ENCODE measurements at places on chromosomes 1 and 21. TPM values are rescaled to one million over a fixed set of nuclear protein-coding genes. Genes with fewer than 3 reads are reported as not detected.

DNA sequence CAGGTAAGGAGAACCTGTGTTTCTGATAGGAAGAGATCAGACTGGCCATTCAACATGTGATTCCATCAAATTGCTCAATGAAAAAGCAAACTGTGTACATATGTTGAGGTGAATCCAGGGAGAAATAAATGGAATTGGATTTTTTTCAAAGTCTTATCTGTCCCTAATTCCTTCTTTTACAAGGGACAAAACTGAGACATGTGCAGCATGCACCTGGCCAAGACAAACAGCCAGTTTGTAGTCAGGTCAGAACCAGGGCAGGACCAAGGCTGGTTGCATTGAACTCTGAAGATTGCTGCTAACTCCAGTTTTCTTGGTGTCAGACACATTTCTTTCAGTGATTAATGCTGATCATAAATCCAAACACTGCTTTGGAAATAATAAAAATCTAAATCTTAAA is 69.6 kb upstream of the CCDC190 start:
- DNase-seq, result no peak
- H3K27me3 ChIP-seq, result no peaks in the 10 kb centered on the region
- H3K4me1 ChIP-seq, result no peaks in the 10 kb centered on the region
- no peak overlapping the region for H3K27ac ChIP-seq

DNA sequence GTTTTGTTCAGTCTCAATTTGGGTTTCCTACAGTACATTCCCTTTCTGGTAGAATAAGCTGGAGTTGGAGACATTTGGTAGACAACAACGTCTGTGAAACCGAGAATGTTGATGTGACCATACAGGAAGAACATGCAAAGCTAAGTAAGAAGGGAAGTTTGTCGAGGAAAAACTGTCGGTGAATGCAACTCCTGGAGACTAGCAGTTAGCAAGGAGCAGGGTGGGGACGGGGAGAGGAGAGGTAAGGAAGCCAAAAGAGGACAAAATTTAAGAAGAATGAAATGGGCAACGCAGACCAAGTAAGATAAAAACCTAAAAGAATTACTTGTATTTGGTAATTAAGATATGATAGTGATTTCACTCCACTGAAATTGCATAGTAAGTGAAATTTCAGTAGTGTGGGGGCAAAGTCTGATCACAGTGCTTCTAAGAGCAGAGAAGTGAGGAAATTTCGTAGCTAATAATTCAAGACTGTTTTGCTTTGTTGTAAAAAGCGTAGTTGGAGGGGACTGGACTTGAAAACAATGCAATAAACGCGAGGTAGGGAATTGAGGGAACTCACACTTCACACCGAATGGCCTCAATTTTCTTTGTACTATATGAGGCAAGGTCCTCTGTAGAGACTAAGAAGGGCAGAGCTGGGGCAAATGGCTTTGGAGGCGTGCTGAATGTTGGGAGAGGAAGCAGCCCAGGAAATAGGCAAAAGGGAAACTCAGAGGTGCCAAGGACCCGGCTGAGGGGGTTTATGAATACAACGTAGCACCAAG is 787 bp upstream of the GIPC2 start:
- H3K27me3 ChIP-seq, result peaks cover 26% of the 10 kb centered on the region
- H3K4me3 ChIP-seq, result peak overlapping the region; percentile 71
- no peak for DNase-seq
- H3K27ac ChIP-seq, result no peak overlapping the region
- no peaks in the 10 kb centered on the region for H3K36me3 ChIP-seq
- H3K4me1 ChIP-seq, result no peaks in the 10 kb centered on the region

DNA sequence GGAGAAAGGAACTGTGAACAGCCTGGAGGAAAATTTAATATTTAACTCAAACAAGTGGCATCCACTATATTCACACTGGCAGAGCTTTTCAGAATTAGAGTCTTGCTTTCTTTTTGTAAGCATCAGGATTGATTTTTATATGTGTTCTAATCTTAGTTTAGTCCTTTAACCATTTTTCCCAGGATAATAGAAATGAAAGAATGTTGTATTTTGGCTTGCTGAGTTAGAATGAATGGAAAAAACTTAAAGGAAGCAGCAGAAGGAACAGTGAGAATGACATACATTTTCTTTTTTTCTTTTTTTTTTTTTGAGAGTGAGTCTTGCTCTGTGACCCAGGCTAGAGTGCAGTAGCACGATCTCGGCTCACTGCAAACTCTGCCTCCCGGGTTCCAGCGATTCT is 53.0 kb downstream of the ZC3H11B start:
- no peaks in the 10 kb centered on the region for H3K36me3 ChIP-seq
- no peak for DNase-seq
- no peaks in the 10 kb centered on the region for H3K27me3 ChIP-seq
- H3K4me3 ChIP-seq, result no peak overlapping the region
- H3K27ac ChIP-seq, result no peak overlapping the region

GRCh38 chr1:30981172-30981571 is 72.6 kb upstream of the SDC3 start:
- H3K36me3 ChIP-seq, result no peaks in the 10 kb centered on the region
- no peak overlapping the region for H3K4me3 ChIP-seq
- no peaks in the 10 kb centered on the region for H3K27me3 ChIP-seq

- H3K27ac ChIP-seq, result no peak overlapping the region
- no peaks in the 10 kb centered on the region for H3K4me1 ChIP-seq
- no peak for DNase-seq
- H3K36me3 ChIP-seq, result no peaks in the 10 kb centered on the region
- H3K4me3 ChIP-seq, result no peak overlapping the region
Observed at GRCh38 chr21:29550205-29550604, 251.5 kb downstream of the BACH1 start.

GRCh38 chr1:221594576-221594975 is 147.3 kb downstream of the DUSP10 start:
- H3K4me1 ChIP-seq, result no peaks in the 10 kb centered on the region
- no peaks in the 10 kb centered on the region for H3K36me3 ChIP-seq
- H3K27me3 ChIP-seq, result no peaks in the 10 kb centered on the region

GRCh38 chr1:72283022-72283306 is 625 bp upstream of the NEGR1 start:
- H3K27me3 ChIP-seq, result no peaks in the 10 kb centered on the region
- H3K36me3 ChIP-seq, result no peaks in the 10 kb centered on the region
- peak overlapping the region; percentile 93 for H3K27ac ChIP-seq
- no peaks in the 10 kb centered on the region for H3K4me1 ChIP-seq
- DNase-seq, result no peak

GRCh38 chr1:248733566-248733965 is 22.0 kb downstream of the LYPD8 start:
- H3K27ac ChIP-seq, result no peak overlapping the region
- no peak for DNase-seq
- no peaks in the 10 kb centered on the region for H3K36me3 ChIP-seq
- no peaks in the 10 kb centered on the region for H3K27me3 ChIP-seq
- H3K4me3 ChIP-seq, result no peak overlapping the region

DNA sequence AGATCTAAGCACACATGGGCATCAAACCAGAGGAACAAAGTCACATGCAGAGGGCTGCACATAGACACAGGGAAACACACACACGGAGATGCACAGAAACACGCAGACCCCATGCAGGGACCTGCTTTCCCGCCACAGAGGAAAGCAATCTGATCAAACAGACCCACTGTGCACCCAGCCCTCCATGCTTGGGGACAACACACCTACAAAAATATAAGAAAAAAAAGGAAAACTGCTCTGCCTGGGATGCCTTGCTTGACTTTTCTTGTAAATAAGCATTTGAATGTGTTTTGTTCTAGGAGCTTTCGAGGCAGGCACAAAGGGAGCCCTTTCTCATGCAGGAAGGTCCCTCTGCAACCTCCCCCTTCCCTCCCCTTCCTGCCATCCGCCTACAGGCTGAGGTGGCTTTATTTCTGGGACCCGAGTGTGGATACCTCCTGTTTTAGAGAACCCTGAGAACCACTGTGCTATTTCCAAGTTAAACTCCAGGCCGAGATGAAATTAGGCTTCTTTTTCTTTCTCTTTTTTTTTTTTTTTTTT is 3.5 kb upstream of the ICMT start:
- peaks cover 32% of the 10 kb centered on the region for H3K4me1 ChIP-seq
- peaks cover 60% of the 10 kb centered on the region for H3K27me3 ChIP-seq
- no peak overlapping the region for H3K27ac ChIP-seq
- H3K4me3 ChIP-seq, result no peak overlapping the region

- H3K36me3 ChIP-seq, result no peaks in the 10 kb centered on the region
- no peak overlapping the region for H3K4me3 ChIP-seq
- H3K27ac ChIP-seq, result no peak overlapping the region
- H3K27me3 ChIP-seq, result no peaks in the 10 kb centered on the region
Observed at GRCh38 chr1:66532214-66532613, 1.7 kb upstream of the SGIP1 start.

- H3K36me3 ChIP-seq, result peaks cover 53% of the 10 kb centered on the region
- DNase-seq, result no peak
- no peak overlapping the region for H3K4me3 ChIP-seq
- peaks cover 4% of the 10 kb centered on the region for H3K4me1 ChIP-seq
- H3K27ac ChIP-seq, result no peak overlapping the region
Observed at GRCh38 chr1:15515022-15515663, 8.9 kb downstream of the CASP9 start.

- DNase-seq, result no peak
- no peaks in the 10 kb centered on the region for H3K27me3 ChIP-seq
- no peak overlapping the region for H3K4me3 ChIP-seq
- no peaks in the 10 kb centered on the region for H3K4me1 ChIP-seq
- no peak overlapping the region for H3K27ac ChIP-seq
- no peaks in the 10 kb centered on the region for H3K36me3 ChIP-seq
Observed at GRCh38 chr1:198167436-198167934, 10.7 kb downstream of the NEK7 start.

DNA sequence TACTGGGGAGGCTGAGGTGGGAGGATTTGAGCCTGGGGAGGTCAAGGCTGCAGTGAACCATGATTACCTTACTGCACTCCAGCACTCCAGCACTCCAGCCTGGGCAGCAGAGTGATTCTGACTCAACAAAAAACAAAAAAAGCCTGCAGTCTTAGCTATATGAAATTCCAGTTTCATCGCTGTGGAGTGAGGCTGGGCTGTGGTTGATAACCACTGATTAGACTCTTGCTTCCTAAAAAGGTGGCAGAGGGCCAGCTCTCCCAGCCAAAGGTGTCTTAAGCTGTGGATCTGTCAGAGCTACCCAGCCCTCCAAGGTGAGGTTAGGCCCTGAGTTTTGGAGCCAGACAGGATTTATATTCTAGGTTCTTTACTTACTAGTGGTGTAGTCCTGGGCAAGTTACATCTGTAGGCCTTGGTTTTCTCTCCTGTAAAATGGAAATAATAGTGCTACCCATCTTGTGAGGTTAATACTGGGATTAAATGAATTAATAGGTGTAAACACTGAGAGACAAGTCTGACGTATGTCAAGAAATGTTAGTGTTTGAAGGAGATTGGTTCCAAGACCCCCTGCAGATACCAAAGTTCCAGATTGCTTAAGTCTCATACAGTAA is 35.9 kb downstream of the TMCC2 start:
- H3K27me3 ChIP-seq, result no peaks in the 10 kb centered on the region
- H3K4me3 ChIP-seq, result no peak overlapping the region
- H3K4me1 ChIP-seq, result no peaks in the 10 kb centered on the region
- no peaks in the 10 kb centered on the region for H3K36me3 ChIP-seq

DNA sequence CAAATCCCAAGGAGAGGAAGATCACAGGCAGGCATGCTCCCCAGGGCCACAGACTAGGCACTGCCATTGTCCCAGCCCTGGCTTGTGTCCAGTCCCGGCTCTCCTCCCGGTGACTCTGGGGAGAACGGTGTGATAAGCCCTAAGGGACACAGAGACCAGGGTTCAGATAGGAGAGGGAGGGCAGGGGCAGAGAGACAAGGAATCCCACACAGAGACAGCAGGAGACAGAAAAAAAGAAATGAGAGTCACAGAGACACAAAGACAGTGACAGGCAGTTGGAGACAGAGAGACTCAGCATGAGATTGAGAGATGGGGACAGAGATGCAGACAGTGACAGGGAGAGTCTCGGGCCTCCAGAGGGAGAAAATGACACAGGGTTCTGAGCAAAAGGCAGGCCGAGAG is 361 bp downstream of the INSRR start:
- no peak overlapping the region for H3K27ac ChIP-seq
- DNase-seq, result no peak
- no peak overlapping the region for H3K4me3 ChIP-seq
- H3K36me3 ChIP-seq, result no peaks in the 10 kb centered on the region
- peaks cover 27% of the 10 kb centered on the region for H3K4me1 ChIP-seq
- H3K27me3 ChIP-seq, result peaks cover 74% of the 10 kb centered on the region

- H3K36me3 ChIP-seq, result no peaks in the 10 kb centered on the region
- no peak overlapping the region for H3K4me3 ChIP-seq
- no peaks in the 10 kb centered on the region for H3K27me3 ChIP-seq
- no peaks in the 10 kb centered on the region for H3K4me1 ChIP-seq
- H3K27ac ChIP-seq, result no peak overlapping the region
- DNase-seq, result no peak
Observed at GRCh38 chr1:67951014-67951413, 99.4 kb downstream of the DIRAS3 start.

GRCh38 chr1:47184822-47185677 is 4.8 kb downstream of the PDZK1IP1 start:
- peaks cover 9% of the 10 kb centered on the region for H3K4me1 ChIP-seq
- no peaks in the 10 kb centered on the region for H3K36me3 ChIP-seq
- H3K27ac ChIP-seq, result no peak overlapping the region
- DNase-seq, result peak; percentile 1
- H3K27me3 ChIP-seq, result no peaks in the 10 kb centered on the region

DNA sequence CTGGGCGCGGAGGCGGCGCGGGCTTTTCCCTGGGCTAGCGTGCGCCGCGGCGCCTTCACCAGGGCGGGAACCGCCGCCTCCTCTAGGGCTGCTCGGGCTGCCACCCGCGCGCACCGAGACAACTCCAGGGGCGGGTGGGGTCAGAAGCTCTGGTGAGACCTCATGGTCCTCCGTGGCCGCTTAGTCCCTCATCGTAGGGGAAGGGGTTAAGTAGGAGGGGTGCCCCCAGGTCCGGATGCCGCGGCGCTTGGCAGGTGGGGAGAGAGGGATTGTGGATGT is 559 bp downstream of the SERTAD4 start:
- no peak for DNase-seq
- peaks cover 57% of the 10 kb centered on the region for H3K4me1 ChIP-seq
- H3K36me3 ChIP-seq, result no peaks in the 10 kb centered on the region
- H3K27me3 ChIP-seq, result no peaks in the 10 kb centered on the region
- H3K4me3 ChIP-seq, result peak overlapping the region; percentile 46

Gene RAB42
- total RNA-seq, result 1.0 TPM

Gene MYOG
- total RNA-seq, result not detected

Gene KRTAP12-1
- not detected for total RNA-seq

Gene FCRL4
- total RNA-seq, result not detected

Gene HSPA6
- total RNA-seq, result 2.5 TPM

Gene FNDC10
- total RNA-seq, result 3.0 TPM

Gene VWA1
- total RNA-seq, result 261 TPM

Gene ERG
- total RNA-seq, result 15.9 TPM

Gene RBBP4
- total RNA-seq, result 79.7 TPM

Gene TNFRSF8
- total RNA-seq, result 0.84 TPM

Gene F5
- total RNA-seq, result 0.42 TPM

Gene NOTCH2
- total RNA-seq, result 108 TPM

Data from tibial nerve (tissue), 4 donors.